CD4-positive, alpha-beta T cell treated with Interleukin-2 at 100 ng/mL for 4 hours (primary cell): ENCODE measurements at places on chromosomes 13 and 19.

DNA sequence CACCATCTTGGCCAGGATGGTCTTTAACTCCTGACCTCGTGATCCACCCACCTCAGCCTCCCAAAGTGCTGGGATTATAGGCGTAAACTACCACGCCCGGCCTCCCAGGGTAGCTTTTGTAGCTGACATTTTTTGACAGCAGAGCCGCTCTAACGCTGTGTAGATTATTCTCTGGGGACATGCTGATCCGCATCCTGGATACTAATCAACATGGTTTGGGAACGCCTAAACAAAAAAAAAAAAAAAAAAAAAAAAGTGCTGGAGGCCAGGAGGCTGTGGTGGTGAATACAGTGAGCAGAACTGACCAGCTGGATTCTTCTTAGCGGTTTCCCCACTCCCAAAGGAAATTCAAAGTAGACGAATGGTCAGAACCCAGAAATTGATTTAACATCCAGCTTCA is 5.1 kb downstream of the LONP1 start:
- DNase-seq: no peak

GRCh38 chr19:6011794-6012193 is 33.9 kb upstream of the RANBP3 start:
- no peak for DNase-seq

DNA sequence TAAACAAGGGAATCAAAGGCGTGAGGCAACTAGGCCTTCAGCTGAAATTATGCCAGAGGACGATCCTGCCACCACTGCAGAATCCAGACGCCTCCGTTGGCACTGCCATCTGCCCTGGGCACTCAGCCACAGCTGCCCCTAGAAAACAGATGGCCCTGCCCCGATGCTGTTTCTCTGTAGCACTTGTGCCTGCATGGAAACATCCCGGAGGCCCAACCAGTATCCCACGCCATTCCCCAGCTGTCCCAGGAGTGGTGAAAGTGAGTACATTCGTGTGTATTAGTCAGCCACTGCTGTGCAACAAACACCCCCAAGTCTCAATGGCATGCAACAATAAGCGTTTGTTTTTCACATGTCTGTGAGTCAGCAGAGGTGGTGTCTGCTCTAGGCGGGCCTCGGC is 8.9 kb upstream of the CRTC1 start:
- no peak for DNase-seq

GRCh38 chr19:5679289-5680083 is 830 bp downstream of the MICOS13 start:
- DNase-seq: no peak

GRCh38 chr13:52797176-52797575 is 51.3 kb downstream of the PCDH8 start:
- no peak for DNase-seq
